ENCODE measurements at places on chromosomes 12 and 14.
A peak's percentile ranks its signal among the peaks of the same experiment; 100 is the strongest.

- no peak for DNase-seq
These were observed 15.6 kb downstream of the RCOR1 start for GRCh38 chr14:102608064-102608446.

DNA sequence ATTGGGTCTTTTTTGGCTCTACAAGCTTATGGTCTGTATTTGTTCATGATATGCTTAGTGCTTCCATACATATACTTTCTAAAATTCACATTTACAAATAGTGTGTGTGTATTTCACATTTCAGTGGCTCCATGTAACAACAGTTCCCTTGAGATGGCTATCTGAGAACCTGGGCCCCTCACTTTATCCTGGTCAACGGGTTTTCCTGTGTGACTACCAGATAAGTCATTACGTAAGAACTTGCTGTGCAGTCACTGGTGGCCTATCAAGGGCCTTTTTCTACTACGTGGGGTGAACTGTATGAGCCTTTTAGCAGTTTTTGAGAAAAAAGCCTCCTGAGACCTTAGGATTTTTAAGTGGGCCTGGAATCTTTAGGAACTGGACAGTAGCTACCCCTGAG, 454.1 kb downstream of the PCNX1 start:
- DNase-seq: peak; percentile 21

- DNase-seq: peak; percentile 36
These were observed 94.5 kb upstream of the CPM start for GRCh38 chr12:69027411-69027881.

DNA sequence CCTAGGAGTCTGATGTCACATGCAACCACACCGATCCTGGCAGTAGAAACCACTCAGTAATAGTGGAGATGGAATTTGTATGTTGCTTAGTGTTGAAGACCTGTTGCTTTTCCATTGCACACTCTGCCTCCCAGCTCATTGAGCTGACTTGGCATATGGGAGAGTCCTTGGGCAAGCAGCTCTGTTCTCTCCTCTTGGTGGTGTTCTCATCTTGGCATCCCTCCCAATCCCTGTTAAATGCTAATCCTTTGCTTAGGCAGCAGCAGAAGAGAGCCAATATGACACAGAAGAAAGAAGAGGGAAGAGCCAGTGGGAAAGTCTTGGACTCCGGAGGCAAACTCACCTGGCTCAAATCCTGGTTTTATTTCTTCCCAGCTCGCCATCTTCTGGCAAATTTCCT, 178.0 kb upstream of the CAND1 start:
- no peak for DNase-seq

DNA sequence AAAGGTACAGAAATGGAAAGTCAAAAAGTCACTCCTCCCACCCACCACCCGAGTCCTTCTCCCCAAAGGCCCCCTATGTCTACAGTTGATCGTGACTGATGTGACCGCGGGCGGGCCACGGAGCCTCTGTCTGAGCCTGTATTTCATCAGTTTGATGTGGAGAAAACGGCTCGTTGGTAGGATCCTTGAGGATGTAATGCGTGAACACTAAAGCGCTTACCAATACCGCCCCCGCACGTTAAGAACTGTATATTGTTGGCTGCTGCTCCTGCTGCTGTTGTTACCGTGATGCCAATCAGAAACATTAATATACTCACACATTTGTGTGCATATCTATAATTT, 24.6 kb upstream of the UBC start:
- DNase-seq: no peak

- peak; percentile 90 for DNase-seq
These were observed 18.8 kb upstream of the GAS2L3 start for GRCh38 chr12:100554608-100555077.

DNA sequence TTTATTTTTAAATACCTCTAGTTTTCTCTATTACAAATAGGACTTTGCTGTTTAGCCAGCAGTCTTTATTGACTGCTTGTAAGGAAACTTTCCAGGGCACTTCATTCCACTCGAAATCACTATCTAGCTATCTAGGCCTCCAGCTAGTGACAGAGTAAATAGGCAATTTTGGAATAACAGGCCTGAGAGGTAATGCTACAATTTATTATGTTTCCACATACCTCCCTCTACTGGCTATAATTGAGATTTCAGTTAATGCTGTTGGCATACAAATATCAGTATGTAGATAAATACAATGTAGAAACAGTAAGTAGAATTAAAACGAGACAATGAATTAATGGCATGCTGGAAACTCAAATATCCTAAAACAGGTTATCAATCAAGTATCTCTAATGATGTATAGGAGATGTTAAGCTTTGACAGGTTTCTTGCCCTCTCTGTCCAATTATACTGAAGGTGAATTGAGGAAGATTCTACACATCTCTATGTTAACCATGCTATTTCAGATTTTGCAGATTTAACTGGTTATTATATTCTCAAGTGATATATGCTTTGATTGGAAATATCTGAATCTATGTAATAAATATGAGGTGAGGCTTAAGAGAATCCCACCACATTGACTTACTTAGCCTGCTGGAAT, 7.2 kb downstream of the DTD2 start:
- peak; percentile 59 for DNase-seq

DNA sequence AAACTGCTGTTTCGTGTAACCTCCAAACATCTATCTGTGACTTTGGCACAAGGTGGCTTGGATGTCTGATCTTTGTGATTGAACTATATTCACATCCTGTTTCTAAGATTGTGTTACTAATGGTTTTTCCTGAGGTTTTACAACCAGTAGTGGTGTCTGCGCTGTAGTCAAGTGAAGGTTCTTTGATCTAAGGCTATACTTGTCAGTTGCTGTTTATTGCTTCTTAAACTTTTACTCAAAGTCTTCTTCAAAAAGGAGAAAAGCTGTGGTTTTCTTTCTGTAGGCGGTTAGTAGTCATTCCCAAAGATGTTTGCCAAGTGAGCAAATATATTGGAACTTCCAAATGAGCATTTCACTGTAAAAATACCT, 12.3 kb upstream of the CALM1 start:
- DNase-seq: no peak

GRCh38 chr14:104532191-104532555, 47.4 kb upstream of the C14orf180 start:
- no peak for DNase-seq

- no peak for DNase-seq
These were observed 6.0 kb downstream of the FAR2 start for GRCh38 chr12:29155079-29155478.

DNA sequence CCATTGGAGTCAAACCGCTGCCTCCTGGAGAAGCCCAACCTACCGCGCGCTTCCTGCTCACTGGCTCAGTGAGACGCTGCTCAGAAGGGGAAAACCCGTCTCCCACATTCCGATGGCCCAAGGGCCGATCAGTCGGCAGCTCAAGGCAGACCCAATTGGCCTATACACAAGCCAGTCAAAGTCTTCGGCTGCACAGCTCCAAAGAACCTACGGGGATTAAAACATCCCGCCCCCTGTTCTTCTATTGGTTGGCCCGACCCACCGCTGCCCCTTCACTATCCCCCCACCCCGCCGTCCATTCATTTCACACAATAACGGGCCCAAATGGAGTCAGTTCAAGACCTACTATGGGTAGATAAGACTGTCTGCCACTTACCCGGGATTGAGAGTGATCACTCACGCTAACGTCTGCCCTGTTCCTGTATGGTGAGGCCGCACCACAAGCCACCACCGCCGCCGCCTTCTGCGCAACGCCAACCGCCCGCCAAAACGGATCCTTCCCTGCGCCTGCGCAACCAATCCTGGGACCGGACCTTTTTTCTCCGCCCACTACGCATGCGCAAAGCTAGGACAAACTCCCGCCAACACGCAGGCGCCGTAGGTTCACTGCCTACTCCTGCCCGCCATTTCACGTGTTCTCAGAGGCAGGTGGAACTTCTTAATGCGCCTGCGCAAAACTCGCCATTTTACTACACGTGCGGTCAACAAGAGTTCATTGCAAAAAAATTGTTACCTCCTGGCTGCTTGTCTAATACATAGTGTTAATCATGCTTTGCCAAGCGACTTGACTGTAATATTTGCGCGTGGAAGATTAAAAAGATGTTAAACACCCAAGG, at the start of gene CBX5:
Gene CBX5 (minus strand): TSS at position 491 of the 836 bp plus-strand sequence. CDS start 22,472 bp downstream, outside the sequence.
- peak; percentile 100 for DNase-seq

- no peak for DNase-seq
These were observed 615 bp upstream of the ASB8 start for GRCh38 chr12:48157889-48158370.

DNA sequence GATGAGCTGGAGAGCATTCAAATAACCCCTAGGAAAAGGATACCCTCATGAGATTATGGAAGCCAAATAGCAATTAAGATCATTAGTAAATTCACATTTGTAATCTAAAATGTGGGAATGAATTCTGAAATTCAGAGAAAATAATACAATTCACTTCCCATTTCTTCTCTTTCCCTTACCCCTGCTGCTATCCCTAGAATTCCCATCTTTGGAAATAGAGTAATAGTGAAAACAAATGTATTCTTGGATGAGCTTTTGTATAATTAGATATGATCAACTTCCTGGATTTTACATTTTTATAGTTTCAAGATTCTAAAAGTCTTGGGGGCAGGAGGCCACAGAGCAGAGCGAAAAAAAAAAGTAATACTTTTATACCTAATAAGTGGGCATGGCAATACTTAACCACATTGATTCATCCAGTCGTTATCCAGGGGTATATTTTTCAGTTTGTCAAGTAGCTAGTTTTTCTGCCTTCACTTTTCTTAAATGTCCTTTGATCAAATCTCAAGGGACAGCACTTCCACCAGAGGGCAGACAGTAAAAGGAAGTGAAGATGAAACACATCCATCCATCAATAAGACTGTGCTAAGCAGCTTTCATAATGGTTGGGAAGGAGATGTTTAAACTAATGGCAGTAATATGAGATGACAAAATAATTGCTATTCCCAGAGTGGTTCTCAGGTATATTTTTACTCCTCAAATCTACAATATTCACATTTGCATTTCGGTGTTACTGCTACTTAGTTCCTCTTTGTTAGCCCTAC, 401.3 kb downstream of the DIO2 start:
- DNase-seq: no peak

DNA sequence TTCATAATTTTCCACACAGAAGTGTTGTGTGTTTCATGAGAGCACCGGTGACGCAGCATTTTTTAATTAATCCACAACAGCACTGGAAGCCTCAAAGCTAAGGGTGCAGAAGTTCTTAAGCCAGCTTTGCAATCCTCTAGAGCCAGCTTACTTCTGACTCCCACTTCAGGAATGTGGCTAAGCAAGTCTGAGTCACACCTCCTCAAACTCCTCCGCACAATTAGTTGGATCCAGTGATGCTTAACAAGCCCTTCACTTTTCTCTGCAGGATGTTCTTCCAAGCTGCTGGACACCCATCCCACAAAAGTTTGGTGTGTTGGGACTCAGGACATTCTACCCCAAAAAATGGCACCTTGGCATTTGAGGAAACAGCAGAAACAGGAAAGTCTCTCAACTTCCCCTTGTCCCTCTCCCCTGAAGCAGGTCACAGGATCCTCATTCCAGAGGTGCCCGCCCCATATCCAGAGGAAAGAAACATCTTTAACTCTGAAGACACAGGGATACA, 210.0 kb downstream of the PPM1H start:
- DNase-seq: peak; percentile 93

GRCh38 chr12:126784328-126784921, 1482.5 kb upstream of the TMEM132C start:
- peak; percentile 4 for DNase-seq

DNA sequence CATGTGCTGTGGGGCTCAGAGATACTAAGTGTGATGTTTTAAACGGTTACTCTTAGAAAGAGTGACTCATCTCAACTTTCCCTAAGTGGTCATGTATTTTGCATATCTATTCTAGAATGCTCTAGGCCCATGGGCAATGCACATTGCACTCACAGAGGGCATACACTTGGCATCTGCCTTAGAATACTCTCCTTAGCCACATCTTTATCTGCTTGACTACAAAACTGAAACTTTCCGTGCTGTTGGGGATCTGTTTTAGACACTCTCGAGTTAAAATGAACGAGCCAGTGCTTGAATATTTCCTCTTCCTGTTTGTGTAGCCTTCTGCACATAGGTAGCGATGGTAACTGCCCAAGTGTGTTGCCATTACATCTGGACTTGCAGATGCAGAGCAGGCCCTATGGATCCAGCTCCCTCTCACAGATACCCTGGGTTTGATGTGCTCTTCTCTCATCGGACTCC, 180.5 kb downstream of the CAND1 start:
- no peak for DNase-seq

DNA sequence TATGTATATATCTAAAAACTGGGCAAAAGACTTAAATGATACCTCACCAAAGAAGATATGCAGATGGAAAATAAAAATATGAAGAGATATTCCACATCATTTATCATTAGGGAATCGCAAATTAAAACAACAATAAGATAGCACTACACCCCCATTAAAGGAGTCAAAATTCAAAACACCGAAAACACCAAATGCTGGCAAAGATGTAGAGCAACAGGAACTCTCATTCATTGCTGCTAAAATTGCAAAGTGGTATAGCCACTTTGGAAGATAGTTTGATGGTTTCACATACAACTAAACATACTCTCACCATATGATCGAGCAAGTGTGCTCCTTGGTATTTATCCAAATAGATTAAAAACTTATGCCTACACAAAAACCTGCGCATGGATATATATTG, 131.5 kb upstream of the BCL2L14 start:
- DNase-seq: no peak

- DNase-seq: no peak
These were observed 36.7 kb upstream of the LGALS3 start for GRCh38 chr14:55092341-55092740.

DNA sequence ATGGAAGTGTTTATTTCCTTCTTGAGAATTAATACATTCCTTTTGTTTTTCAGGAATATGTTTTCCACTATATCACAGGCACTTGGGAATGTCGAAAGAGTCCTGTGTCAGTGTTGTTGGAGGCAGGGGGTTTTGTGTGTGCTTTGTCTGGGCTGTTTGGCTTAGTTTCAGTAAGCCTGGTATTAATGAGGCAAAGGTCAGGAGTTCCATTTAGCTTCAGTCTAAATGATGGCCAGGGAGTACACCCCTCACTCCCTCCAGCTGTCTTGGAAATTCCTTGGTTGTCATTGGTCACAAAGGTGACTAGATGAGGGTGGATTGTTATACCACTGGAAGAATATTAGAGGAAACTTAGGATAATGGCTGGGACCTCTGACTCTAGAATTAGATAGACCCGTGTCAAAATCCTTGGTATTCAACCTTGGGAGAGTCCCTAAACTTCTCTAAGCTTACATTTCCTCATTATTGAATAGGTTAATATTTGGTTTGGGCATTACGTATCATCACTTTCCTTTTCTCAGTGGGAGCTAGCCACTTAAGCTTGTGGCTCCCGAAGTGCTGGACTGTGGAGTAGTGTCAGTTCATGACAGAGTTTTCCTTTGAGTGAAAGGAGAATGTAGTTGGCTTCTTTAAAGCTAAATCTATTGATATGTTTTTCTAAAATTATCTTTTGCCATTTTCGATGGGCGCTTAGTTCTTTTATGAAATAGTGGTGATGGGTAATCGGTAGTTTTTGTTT, 5.2 kb downstream of the FRS2 start:
- peak; percentile 21 for DNase-seq

GRCh38 chr12:58443273-58443980, 476.9 kb downstream of the LRIG3 start:
- DNase-seq: peak; percentile 24

DNA sequence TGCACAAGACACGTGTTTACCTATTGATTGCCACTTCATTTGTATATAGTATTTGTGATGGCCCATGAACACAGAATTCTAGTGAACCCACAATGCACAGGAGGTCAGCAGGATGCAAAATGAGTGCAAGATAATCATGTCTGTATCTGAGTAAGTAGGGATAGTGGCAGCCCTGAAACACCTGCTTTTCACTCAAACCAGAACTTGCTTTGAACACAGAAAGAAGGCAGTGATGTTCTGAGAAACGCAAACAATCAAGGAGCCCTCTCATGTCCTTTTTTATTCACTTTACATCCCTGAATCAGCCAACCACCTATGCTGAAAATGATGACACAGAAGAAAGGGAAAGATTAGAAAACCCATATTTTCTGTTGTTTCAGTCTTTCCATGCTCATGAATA, 170.4 kb upstream of the AVPR1A start:
- DNase-seq: no peak

Measured in HFFc6 (cell line).